ENCODE measurements at places on chromosomes 4 and X.

GRCh38 chr4:38129460-38130227, 169.4 kb downstream of the PTTG2 start:
- DNase-seq, result no peak

DNA sequence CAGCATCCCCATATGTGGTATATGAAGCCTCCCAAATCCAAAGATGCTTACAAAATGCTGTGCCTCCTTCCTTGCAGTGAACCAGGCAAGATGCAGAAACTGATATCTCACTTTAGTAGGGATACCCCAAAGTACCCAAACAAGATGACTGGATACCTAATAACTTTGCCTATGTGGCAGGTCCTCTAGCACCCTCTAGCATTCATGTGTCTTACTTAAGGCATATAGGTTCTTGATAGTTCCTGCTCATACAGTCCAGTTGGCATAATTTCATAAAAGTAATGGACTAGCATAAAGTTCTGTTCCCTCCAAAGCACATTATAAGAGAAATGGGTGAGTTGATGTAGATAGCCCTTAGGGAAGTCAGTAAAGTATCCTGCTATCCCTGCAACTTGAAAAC, 36.8 kb upstream of the SPP1 start:
- no peak for DNase-seq

GRCh38 chrX:37746218-37746941, 33.5 kb upstream of the CYBB start:
- DNase-seq, result no peak

DNA sequence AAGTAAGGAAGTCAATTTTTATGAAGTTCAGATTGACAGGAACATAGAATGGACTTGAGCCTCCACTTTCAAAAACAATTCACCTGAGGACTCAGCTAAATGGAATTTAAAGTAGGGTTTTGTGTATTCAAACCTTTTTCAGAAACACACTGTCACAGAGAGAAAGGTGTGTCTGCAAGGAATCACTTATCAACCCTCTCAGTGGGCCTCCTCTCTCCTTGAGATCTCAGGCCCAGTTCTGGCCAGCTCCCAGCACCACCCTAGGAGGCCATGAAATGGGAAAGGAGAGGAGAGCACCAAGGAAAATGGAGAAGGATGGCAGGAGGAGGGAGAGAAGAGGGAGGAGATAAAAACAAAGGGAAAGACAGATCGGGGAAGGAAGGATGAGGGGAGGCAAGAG, 28.6 kb downstream of the TMEM255A start:
- no peak for DNase-seq

- no peak for DNase-seq
Measured at GRCh38 chr4:34417160-34417559, 1827.2 kb downstream of the ARAP2 start.

DNA sequence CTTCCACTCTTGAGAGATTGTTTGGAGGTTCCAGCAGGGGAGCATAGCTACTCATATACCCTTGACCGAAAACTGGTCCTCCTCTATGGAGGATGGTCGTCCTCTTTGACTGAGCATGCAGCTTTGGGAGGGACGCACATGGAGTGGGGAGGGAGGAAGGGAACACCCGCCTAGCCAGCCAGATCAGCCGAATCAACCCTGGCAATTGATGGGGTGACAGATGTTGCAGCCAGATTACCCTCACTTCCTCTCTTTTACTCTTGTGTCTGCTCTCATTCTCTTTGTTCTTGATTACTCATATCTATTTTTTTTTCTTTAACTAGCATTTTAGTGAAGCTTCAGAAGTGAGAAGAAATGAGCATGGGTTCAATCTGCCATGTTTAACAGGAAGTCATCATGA, 19.6 kb downstream of the MGST2 start:
- no peak for DNase-seq

- DNase-seq, result no peak
Measured at GRCh38 chr4:15343581-15343980, 84.3 kb upstream of the C1QTNF7 start.

DNA sequence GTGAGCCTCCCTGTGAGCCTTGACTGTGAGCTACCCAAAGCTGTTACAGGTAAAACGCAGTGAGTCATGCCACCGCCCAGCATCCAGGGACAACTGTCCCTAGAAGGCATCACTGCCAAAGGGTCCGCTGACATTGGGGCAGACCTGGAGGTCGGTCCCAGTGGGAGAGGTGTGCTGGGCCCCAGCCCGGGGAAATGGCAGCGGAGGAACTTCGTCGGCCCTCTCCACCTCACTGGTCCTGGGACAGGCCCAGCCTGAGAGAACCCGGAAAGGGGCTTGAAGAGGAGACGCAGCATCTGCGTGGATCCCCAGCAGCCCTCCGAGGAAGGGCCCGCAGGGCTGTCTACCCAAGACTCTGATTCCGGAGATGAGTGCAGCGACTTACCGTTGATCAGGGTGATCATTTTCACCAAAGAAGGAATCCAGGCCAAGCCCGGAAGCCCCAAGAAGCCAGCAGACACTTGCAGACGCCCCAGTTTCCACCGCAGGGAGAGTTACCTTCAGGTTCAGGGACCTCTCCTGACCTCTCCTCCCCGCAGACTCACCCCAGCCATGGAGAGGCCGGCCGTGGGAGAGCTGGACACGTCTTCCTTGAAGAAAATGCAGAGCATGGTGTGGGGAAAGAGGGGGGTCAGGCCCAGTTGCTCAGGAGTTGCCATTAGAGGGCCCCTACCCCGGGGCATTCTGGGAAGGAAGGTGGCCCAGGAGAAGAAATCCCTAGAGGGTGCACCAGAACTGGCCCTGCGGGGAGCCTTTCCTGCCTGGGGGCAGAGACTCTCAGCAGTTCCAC, 51.2 kb downstream of the CXorf49B start:
- DNase-seq, result no peak

DNA sequence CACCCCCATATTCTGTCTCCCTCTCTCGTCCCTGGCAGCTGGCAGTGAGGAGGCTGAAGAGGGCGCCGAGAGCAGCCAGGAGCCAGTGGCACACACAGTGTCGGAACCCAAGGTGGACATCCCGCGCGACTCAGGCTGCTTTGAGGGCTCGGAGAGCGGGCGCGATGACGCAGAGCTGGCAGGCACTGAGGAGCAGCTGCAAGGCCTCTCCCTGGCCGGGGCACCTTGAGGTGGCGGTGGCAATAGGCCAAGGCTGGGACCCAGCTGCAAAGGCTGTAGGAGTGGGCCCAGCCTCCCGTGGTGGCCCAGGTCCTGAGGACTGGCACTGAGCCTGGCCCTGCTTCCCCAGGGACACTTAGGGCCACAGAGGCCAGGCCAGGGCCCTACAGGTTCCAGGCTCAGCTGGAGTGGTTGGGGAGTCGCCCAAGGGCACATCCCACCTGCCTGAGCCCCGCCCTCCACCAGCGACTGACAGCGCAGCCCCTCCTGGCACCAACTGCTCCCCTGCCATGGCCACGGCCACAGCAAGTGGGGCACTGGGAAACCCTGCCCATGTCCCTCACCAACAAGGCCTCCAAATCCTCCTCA, 13.9 kb downstream of the SASH3 start:
- DNase-seq, result no peak

Data from AG20443 (cell line).